NCI-H1092 (cell line): ENCODE measurements at places on chromosomes 16 and 17.

- no peak for DNase-seq
Observed at GRCh38 chr17:5264893-5265292, 17.2 kb upstream of the RABEP1 start.

GRCh38 chr17:47693731-47694580, at the start of gene TBKBP1:
TSS of gene TBKBP1 (plus strand) at chr17:47694161. CDS start at chr17:47696113, 1,952 bp downstream.
- peak; percentile 43 for DNase-seq

DNA sequence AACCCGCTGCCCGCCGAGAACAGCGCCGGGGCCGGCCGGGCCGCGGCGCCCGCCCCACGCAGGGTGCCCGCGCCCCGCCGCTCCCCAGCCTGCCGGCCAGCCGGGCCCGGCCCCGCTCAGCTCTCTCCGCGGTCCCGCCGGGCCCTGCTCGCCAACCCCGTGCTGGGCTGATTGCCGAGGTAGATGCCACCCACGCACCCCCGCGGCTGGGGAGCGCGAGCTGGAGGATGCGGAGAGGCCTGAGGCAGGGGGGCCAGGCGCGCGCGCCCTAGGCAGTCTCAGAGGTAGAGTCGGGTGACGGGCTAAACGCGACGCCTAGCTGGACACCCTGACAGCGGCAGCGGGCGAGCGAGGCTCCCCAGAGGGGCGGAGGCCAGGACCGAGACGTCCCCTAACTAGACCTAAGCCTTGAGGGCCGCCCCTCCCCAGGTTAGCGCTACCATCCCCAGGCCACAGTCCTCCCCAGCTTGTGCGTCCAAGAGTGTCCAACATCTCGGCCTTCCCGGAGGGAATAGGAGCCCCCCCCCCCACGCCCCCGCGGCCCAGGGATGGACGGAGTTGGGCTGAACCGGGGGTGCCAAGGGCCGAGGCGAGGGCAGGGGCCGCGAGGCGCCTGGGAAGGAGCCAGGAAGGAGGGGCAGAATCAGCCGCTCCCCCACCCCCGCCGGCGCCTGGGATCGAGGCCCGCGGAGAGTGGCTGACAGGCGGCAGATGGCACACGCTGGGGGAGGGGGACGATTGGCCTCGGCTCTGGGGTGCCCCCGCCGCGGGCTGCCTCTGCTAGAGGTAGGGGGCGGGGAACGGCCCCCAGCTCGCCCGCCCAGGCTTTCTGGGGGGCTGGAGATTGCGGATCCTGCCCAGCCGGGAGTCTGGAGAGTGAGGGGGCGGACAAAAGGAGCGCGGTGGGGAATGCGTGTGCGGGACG, 2.5 kb upstream of the ZNF423 start:
- no peak for DNase-seq

GRCh38 chr17:5719976-5720375, 135.7 kb upstream of the NLRP1 start:
- no peak for DNase-seq

DNA sequence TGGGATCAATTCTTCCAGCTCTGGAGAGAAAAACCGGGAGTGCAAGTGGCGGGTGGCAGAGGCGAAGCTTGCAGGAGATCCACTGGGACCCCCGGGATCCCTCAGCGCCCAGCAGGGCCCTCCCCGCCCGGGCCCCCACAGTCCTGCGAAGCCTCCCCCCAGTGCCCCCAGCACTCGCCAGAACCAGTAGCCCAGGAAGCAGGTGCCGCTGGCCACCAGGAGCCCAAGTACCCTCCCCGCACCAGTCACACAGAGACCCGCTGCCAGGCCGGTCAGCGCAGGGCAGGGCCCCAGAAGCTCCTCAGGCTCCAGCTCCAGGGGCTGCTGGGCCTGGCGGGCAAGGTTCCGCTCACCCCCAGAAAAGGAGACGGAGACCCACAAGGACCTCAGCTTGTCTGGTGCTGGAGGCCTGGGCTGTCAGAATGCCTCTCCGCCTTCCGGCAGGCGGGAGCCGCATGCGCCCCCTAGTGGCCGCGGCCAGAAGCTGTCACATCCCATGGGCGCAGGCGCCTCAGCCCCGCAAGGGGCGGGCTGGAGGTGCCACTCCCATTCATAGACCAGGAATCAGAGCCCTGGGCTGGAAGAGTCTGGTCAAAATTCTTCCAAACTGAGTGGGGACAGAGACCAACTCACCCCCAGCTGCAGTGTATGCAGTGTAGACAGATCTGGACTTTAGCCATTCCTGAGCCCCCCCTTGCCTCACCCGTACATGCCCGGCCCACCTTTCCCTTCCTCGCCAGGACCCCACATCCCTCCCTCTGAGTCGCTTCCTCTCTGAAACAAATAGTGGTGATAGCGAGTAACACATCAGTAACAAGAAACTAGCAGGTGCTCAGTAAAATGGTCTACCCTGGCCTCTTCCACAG, 1002.3 kb downstream of the KCNJ18 start:
- no peak for DNase-seq

DNA sequence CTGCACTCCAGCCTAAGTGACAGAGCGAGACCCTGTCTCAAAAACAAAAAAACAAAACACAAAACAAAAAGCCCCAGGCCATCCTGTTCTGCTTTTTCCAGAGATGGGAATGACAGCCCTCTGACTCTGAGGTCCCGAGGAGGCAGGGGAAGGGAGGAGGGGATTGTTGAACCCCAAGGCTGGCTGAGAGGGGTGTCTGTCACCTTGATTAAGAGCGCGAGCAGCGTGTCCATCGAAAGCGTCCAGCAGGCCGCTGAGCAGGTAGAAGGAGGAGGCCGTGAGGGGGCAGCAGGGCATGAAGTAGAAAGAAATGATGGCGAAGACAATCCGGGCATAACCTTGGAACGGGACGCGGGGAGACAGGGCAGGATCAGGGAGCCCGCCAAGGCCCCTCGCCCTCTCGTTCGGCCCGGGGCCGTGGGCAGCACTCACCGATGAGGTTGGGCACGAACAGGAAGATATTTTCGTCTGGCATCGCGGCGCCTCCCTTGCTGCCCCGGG, 593 bp downstream of the CDIPT start:
- no peak for DNase-seq

DNA sequence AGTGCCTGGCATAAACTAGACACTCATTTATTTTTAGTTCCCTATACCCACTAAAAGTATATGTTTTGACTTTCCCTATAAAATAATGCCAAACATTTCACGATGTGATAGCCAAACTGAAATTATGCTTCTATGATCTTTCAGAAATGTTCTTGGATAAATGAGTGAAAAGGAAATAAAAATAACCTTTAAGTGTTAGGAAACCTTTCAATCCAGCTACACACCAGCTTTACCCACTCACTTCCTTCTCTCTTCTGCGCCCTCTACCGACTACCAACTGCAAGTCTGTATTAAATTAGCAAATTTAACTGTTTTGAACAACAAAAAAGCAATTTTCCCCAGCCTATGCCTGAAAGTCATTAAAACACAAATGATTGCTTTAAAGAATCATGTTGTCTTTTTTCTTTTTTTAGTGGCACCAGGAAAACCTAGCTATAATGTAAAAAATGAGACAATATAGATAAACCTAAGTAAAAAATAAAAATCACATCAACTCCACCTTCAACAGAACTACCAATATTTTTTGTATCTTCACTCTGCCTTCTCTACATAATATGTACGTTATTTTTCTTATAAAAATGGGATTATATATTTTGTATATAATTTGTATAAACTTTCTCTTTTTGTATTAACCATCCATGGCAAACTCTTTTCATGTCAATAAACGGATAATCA, 13.2 kb upstream of the TMEM100 start:
- no peak for DNase-seq

GRCh38 chr17:74742153-74742515, 5.1 kb downstream of the RAB37 start:
- no peak for DNase-seq
